Esophagus squamous epithelium (tissue), 5 donors: ENCODE measurements at places on chromosomes 2 and 18.

DNA sequence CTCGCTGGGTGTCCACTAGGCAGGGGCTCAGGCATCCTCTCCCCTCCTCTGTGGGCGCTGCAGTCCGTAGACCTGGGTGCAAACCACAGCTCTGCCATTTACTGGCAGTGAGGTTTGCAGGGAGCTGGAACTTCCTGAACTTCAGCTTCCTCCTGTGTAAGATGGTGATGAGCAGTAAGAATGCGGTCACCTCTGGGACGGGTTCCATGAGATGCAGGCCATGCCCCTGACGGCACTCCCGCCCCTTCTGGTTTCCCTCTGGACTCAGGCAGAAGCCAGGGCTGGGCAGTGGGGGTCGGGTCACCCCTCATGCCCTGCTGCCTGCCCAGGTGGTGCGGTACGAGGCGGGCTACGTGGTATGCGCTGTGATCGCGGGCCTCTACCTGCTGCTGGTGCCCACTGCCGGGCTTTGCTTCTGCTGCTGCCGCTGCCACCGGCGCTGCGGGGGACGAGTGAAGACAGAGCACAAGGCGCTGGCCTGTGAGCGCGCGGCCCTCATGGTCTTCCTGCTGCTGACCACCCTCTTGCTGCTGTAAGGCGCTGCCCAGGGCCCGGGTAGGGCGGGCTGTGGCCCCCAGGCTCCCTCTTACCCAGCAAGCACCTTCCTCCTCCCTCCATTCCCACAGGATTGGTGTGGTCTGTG is 1.5 kb downstream of the PROM2 start:
- no peak for DNase-seq

DNA sequence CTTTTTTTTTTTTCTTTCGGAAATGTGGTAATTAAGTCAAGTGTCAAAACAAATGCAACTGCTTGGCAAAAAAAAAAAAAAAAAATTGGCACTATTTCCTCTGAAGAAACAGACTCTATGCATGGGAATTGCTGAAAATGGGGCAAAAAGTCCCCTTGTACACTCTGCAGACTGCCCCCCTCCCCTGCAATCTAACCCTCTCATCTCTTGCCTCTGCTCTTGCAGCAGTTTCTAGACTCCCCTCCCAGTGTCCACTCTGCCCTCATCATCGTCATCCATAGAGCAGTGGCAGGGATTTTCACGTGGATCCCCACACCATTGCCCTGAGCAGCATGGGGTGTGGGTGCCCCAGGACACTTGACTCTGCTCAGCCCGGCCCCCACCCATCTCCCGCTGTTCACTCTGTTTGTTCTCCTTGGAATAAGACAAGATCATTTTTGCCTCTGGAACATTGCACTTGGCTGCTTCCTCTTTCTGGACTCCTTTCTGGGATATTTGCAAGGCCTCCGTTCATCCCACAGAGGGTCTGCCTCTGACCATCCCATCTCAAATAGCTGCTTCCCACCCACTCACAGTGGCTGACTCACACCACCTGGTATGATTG is 213.9 kb downstream of the ACKR3 start:
- DNase-seq, result no peak

GRCh38 chr2:112920923-112921532 is 10.1 kb downstream of the IL37 start:
- no peak for DNase-seq

- no peak for DNase-seq
These were observed 3.4 kb downstream of the CTLA4 start for GRCh38 chr2:203870941-203871340.

GRCh38 chr18:44609181-44609941 is 71.3 kb upstream of the SETBP1 start:
- DNase-seq, result no peak

- no peak for DNase-seq
These were observed 80.8 kb downstream of the SMIM21 start for GRCh38 chr18:75346671-75347070.

GRCh38 chr2:215517391-215517790 is 81.5 kb upstream of the FN1 start:
- no peak for DNase-seq

DNA sequence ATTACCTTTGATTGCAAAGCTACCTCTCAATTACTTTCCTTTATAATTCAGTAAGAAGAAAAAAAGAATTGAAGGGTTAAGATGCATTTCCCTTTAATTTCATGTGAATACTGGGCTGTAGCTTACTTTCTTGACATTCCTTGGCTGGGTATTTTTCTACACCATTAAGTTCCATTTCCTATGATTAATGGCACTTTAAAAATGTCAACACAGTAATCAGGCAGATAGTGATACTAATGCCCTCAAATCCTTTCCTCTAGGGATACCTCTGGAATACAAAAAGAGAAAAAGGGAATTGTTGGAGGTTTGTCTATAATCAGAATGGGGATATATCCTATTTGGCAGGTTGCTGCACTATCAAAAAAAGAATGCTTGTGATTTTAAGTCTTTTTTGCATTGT is 216.9 kb downstream of the SRBD1 start:
- no peak for DNase-seq

- no peak for DNase-seq
These were observed 3.9 kb upstream of the C2orf72 start for GRCh38 chr2:231033147-231034132.

GRCh38 chr18:8703092-8703709 is 2.2 kb upstream of the MTCL1 start:
- DNase-seq, result no peak

GRCh38 chr18:54232485-54233227 is 8.2 kb upstream of the MBD2 start:
- no peak for DNase-seq

DNA sequence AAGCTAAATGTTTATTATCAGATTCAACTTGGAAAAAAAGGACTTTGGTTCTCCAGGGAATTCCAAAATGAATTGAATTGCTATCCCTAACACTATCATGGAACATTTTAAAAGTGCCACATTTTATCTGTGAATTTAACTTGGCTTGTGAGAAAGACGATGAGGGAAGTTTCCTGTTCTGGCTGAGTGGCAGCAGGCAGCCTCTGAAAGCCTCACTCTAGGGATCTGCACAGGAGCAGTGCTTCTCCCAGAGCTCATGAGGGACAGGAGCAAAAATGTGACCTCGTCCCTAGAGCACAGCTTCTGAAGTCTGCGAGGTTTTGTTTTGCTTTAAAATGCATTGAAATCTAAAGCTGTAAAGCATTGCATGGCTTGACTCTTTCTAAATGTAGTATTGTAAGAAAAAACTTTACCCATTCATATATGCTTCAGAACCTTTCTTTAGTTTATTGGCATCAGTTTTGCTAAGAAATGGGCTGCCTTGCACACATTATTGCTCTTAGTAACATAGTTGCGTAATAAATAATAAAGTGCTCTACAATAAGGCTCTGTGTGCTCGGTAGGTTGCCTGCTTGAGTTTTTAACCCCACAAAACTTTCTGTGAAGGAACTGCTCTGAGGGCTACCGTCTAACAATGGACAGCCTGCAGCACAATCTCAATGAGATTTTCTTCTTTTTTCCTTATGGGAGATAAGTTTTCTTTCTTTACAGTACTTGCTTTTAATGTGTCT is 136.2 kb upstream of the CDCA7 start:
- no peak for DNase-seq

- no peak for DNase-seq
These were observed 77.0 kb upstream of the TACR1 start for GRCh38 chr2:75276093-75277029.

DNA sequence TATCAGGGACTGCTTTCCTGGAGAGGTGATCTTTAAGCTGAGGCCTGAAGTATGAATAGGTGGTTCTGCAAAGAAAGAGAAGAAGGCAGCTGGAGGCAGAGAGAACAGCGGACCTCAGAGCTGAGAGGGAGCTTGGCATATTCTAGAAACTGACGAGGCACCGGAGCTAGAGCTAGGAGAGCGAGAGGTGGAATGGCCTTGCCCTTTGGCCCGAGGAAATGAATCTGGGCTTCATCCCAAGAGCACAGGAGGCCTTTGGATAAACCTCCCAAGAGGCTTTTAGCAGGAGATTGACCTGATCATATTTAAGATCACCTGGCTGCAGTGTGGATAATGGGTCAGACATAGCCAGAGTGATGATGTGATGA is 7.9 kb downstream of the DYSF start:
- no peak for DNase-seq

- DNase-seq, result no peak
These were observed 105.9 kb downstream of the CERS6 start for GRCh38 chr2:168561991-168562390.

- no peak for DNase-seq
These were observed 10.6 kb downstream of the SUPT7L start for GRCh38 chr2:27652790-27653189.

- no peak for DNase-seq
These were observed 87.3 kb downstream of the DOCK10 start for GRCh38 chr2:224954980-224955379.

GRCh38 chr2:100427627-100428258 is 10.3 kb upstream of the CHST10 start:
- no peak for DNase-seq

- no peak for DNase-seq
These were observed 89.0 kb downstream of the FAM117B start for GRCh38 chr2:202723746-202724145.

DNA sequence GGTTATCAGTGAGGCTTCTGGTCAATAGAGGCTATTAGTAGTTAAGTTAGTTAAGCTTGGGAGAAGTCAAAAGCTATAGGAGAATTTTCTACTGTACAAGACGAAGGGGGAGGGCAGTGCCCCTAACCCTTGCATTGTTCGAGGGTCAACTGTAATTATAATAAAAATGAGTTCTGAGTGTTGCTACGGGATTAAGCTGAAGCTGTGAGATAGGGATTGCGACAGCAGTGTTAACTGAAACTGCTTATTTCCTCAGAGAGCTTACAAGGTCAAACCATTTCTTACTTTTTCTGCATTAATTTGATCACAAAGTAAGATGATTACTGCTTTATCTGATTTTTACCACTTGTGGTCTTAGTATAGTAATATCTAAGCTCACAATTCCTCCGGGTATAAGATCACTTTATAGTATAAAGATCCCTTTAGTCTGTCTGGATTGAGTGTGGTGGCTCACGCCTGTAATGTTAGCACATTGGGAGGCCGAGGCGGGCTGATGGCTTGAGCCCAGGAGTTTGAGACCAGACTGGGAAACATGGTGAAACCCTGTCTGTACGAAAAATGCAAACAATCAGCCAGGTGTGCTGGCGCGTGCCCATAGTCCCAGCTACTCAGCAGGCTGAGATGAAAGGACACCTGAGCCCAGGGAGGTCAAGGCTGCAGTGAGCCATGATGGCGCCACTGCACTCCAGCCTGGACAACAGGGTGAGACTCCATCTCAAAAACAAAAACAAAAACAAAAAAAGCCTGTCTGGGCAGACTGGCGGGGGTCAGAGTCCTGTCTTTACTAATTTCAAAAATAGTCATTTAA is 119.5 kb upstream of the TLK1 start:
- no peak for DNase-seq

DNA sequence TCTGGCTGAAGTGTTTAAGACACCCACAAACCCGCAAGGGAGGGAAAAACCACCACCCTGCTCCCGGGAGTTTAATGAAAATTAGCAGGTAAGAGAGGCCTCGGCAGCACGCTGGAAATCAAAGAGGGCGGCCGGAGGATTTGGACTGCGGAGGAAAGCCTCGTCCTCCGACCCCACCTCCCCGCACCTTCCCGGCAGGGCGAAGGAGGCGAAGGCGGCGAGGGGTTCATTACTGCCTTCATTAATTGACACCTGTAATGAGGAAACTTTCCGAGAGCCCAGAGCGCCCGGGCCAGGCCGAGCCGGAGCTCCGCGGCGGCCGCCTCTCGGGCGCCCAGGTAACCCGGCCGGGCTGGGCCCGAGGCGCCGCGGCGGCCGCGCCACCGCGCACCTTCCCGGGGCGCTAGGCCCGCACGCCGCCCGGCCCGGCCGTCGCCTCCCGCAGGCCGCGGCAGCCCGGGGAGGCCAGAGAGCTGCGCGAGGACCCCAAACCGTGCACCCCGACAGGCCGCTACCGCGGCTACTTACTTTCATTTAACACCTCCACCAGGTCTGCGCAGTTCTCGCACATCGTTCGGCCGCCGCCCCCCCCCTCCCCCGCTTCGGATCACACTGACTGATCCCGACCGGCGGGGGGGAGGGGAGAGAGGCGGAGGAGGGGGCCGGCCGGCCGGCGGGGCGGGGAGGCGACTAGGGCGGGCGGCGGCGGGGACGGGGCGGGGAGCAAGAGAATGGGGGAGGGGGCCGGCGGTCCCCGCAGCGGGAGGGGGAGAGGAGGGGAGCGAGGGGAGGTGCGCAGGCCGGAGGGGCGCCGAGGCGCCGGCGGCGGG is 550 bp downstream of the USP34 start:
- DNase-seq, result peak; percentile 56

GRCh38 chr2:209977386-209978239 is 24.8 kb upstream of the RPE start:
- DNase-seq, result no peak

- no peak for DNase-seq
These were observed 49.2 kb downstream of the PLB1 start for GRCh38 chr2:28544922-28545589.

DNA sequence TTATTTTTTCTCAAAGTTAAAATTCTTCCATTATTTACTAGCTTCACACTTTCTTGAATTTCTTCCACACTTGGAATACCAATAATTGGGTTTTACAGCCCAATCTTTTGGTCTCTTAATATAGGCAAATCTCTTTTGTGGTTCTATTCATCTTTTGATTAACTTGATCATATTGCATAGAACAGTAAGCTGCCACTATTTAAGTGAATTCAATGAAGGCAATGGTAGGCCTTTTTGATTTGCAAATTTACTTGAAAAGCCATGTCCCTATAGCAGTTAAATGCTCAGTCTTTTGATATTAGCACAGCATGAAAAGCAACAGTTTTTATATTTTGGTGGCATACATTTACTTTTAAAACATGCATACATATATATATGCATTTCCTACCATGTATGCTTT is 20.2 kb upstream of the DYNC1I2 start:
- DNase-seq, result no peak

GRCh38 chr18:76839086-76839794 is 16.9 kb downstream of the ZNF236 start:
- no peak for DNase-seq

DNA sequence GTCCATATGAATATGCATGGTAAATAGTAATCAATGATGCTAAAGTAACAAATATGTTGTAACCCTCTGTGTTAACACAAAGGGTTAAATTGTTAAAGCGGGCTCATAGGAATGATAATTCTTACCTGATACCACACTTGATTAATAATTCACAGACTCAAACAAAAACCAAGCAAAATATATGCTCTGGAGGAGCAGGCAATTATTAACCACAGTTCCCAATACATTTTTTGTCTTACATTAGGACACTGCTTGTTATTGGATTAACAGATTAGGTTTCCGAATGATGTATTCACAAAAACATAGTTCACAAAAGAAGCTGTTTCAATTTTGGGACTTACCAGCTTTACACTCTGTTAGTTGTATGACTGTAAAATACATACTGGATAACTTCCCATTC is 300.9 kb upstream of the LRRTM4 start:
- DNase-seq, result no peak

- no peak for DNase-seq
These were observed 16.5 kb upstream of the CNDP2 start for GRCh38 chr18:74479486-74480148.

- DNase-seq, result no peak
These were observed 218.6 kb downstream of the DYM start for GRCh38 chr18:49241852-49242251.

GRCh38 chr2:21317131-21317530 is 193.4 kb downstream of the TDRD15 start:
- DNase-seq, result no peak
